Activated T-cell treated with anti-CD3 and anti-CD28 coated beads for 24 hours (primary cell): ENCODE measurements at places on chromosomes 13 and 19.

DNA sequence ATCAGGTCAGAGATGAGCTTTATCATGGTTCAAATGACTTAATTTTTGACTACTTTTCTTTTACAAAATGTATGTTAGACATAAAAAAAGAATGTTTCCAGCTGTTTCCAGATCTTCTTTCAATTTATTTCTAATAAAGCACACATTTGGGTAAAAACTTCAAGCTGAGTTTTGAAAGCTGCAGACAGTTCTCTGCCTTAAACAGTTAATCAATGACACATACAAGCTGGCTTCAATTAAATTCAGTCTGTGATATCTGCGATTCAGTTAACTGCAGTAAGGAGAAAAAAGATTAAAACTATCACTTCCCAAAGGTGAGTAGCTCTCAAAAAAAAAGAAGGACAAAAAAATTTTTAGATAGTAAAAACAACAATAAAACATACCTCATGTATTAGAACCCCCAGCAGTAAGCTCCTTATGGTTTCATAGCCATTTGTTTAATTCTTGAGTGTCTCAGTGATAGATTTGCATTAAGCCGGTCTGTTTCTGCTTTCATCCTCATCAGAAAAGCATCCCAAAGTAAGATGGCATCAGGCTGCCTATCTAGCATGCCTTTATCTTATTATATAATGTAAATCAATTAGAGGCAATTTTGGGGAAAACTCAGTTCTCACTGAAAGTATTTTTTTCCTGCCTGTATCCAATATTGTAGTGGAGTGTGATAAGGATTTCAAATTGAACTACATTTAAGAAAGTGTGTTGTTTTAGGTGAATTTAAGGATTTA lies 81.8 kb upstream of the STARD13 start:
- no peak for DNase-seq

DNA sequence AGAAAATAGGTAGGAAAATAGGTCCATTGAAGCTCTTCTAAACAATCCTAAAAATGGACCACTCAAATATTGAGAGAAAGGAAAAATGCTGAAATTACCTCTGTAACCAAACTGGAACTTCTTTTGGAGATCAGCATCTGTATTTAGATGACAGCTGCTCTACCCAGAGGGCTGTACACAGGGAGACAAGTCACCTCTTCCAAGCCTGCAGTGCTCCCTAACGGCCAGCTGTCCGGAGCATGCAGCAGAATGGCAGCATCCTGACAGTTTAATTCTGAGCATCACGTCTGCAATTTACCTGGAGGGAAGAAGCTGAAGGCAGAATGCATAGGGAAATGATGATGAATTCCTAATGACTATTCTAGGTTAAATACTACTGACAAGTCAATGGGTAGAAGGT lies 62.8 kb upstream of the DIAPH3 start:
- no peak for DNase-seq

- peak; percentile 28 for DNase-seq
These were observed 66.3 kb downstream of the RASA3 start for GRCh38 chr13:114065926-114066774.

- DNase-seq, result no peak
These were observed 1.6 kb upstream of the PCDH8 start for GRCh38 chr13:52850072-52850395.
